Activated CD4-positive, alpha-beta T cell treated with anti-CD3 and anti-CD28 coated beads, Interleukin-2, Interleukin-6, amounts not matched to agents 100 ng/mL and 50 ng/mL, durations not matched to agents 16 hours and 8 hours (primary cell): ENCODE measurements at places on chromosomes 2 and 18.

- DNase-seq, result no peak
These were observed 18.5 kb upstream of the FAM171B start for GRCh38 chr2:186675380-186675779.

DNA sequence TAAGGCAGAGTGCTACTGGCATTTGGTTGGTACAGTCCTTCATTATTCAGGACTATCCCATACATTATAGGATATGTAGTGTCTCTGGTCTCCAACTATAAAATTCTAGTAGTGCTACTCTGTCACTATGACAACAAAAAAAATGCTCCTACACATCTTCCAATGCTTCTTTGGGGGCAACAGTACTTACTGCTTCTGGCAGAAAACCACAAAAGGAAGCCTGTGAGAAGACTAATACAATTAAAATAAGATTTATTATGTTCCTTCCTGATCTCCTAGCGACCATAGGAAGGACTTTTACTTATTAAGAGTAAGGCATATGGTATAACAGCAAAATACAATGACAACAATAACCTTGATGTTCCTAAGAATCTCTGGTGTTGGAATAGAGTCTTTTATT, 48.4 kb upstream of the CPO start:
- DNase-seq, result no peak

DNA sequence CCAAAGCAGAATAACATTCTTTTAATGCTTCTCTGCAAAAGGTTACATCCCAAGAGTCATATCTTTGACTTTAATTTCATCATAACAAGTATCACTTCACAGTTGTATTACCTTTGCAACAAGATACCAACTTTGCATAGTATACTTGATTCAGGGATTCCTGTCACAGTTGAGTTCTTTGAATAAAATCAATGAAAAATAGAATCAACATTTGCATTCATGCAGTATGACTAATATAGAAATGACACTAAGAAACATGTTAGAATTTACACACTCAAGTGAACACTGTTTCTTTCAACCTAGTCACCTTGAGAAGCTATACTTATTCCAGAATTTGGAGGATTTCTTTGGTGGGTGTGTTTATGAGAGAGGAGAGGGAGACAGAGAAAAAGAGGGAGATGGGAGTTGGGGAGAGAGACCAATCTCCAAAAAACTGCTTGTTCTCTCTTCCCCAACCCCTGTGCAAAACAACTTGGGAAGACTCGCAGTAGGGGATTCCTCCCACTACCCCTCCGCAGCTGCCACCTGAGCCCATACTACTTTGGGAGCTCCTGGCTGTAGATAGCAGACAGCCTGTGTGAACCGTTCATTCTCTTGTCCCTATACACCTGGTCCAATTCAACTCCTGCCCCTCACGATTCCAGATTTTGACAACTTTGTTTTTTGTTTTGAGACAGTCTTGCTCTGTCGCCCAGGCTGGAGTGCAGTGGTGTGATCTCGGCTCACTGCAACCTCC, 57.7 kb downstream of the PELI1 start:
- DNase-seq, result no peak

DNA sequence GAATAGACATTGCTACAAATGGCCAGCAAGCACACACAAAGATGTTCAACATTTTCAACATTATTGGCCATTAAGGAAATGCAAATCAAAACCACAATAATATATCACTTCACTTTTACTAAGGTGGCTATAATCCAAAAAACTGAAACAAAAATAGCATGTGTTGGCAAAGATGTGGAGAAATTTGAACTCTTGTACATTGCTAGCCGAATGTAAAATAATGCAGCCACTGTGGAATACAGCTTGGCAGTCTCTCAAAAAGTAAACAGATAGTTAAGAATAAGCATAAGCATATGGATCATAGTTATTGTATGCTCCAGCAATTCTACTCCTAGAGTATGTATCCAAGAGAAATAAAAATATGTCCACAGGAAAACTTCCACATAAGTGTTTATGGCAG, 192.5 kb downstream of the EN1 start:
- no peak for DNase-seq

DNA sequence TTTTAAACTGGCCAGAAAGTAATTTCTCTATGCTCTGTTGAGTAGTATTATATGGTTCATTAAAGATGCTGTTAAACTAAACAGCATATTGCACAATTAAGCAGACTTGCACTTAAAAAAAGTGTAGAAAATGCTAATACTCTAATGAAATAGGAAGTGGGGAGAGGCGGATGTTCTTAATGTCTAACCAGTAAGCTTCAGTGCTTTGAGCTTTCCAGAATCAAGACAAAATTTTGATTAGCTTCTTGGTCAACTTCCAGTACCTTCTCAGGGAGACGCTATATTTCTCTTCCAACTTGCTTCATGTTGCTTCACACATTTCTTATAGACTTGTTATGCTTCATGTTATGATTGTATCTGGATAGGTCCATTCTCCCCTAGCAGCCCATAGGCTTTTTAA, 89.1 kb downstream of the MAP2 start:
- DNase-seq, result no peak

- DNase-seq, result no peak
These were observed 473.3 kb downstream of the SPAG16 start for GRCh38 chr2:213757525-213757924.

DNA sequence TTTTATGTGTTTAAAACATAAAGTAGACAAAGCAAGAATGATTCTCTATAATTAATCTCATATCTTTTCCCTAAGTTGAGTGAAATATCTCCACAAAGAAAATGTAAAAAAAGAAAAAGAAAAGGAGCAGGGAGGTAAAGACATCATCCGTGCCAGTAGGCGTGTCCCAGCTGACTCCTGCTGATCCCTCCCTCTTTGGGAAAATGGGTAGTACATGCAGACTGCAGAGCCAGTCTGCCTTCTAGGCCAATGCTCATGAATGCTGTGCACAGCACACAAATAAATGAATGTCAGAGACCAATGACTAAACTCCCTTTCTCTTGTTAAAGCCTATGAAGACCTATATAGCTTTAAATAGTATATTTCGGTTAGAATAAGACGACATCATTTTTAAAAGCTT, 64.7 kb downstream of the RAPH1 start:
- no peak for DNase-seq

DNA sequence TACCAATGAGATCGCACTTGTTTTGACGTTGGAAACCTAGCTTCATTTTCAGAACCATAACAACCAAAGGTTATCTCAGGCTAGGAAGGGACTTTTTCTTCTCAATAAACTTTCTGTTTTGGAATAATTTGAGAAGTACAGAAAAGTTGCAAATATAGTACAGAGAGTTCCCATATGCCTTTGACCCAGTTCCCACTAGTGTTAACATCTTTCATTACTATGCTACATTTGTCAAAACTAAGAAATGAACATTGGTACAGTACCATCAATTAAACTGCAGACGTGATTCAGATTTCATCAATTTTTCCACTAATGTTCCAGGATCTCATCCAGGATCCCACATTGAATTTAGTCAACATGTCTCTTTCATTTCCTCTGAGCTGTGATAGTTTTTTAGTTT, 111.6 kb downstream of the ATL2 start:
- no peak for DNase-seq

GRCh38 chr18:63765837-63766236, 9.4 kb upstream of the SERPINB7 start:
- no peak for DNase-seq

DNA sequence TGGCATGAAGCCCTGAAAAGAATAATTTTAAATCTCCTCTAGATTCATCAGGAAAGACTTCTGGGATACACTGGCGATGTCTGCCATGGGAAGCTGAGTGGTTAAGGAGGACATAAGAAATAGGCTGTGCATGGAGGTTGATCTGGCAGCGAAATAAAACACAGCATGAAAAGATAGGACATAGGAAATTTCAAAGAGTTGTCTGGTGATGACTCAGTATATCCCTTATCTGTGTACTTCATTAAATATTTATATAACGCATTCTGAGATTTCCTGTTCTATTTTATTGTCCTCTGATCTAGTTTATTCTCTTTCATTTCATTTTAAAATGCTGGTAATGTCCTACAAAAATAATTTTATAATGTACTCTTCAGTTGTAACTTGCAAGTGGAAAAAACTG, 1337.3 kb upstream of the DDX18 start:
- DNase-seq, result no peak
